Iris pigment epithelial cell (primary cell): ENCODE measurements at places on chromosomes 2 and 18.
A peak's percentile ranks its signal among the peaks of the same experiment; 100 is the strongest.

DNA sequence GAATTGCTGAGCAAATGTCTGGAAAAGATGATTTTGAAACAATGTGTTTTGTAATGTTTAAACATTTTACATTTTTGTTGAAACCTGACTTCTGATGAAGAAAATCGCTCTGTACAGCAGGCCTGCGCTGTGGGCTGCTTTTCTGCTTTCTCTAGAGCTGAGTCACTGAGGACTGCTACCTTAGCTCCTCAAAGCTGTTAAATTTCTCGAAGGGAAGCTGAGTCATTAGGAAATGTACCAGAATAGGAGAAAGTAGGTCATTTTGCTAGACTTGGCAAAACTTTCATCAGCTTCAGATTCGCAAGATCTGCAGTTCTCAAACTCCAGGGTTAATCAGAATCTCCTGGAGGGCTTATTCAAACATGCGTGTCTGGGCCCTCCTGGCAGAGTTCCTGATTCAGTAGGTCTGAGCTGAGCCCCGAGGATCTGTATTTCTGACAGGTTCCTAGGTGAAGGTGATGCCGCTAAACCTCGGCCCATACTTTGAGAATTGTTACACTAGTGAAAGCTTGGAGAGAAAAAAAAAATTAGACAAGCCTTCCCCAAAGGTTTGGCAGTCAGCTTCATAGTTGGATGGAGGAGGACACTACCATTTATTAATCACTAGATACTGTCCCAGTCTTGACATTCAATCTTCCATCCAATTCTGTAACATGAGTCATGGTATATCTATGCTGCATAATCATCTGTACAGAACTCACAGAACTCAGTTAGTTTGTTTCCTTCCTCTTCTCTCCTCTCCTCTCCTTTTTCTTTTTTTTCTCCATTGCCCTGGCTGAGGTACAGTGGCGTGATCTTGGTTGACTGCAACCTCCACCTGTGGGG lies 297.6 kb downstream of the PARD3B start:
- peak; percentile 98 for DNase-seq

DNA sequence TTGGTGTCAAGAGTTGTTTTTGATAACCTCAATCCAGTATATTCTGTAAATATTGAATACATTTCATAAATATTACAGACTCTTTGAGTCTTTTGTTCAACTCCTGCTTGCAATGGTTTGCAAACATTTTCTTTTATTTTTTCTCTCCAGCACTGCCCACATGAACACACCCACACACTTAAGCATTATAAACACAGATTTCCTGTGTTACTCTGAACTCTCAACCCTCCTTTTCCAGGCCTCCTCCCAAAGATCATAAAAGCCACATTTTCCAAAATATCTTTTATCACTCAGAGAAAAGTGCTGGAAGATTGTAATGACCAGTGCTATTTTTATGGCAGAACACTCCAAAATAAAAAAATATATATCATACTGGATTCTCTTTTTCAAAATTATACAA lies 20.5 kb downstream of the ARHGAP25 start:
- DNase-seq, result peak; percentile 46

- DNase-seq, result no peak
Measured at GRCh38 chr2:84799772-84800171, 81.1 kb downstream of the TRABD2A start.

DNA sequence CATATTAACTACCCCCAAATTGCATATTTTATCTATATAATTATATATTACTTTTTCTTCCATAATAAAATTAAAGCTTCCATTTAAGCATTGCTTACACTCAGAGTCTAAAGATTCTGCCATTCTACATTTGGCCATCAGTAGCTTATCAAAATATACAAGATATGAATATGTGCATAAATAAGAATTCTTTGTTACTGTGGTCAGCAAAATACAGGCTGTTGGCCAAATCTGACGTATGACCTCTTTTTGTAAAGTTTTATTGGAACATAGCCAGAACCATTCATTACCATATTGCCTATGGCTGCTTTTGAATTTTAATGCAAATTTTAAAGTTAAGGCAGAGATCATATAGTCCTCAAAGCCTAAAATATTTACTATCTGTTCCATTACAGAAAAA lies 643.9 kb upstream of the VRK2 start:
- peak; percentile 32 for DNase-seq

GRCh38 chr2:236919209-236919608 lies 166.5 kb upstream of the COPS8 start:
- DNase-seq, result peak; percentile 59

- DNase-seq, result no peak
Measured at GRCh38 chr18:5961097-5961827, 65.9 kb upstream of the TMEM200C start.

DNA sequence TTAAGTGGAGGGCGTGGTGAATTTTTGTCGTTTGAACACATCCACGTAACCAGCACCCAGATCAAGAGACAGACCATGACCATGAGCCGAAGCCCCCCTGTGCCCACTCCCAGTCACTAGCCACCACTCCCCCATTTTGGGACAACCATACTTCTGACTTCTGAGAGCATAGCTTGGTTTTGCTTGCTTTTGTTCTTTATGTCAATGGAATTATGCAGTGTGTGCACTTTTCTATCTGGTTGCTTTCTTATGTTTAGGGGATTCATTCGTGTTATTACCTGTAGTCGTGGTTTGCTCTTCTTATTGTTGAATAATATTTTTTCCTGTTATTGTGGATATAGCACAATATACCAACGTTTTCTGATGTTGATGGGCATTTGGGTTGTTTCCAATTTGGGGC lies 141.7 kb downstream of the GLI2 start:
- no peak for DNase-seq

DNA sequence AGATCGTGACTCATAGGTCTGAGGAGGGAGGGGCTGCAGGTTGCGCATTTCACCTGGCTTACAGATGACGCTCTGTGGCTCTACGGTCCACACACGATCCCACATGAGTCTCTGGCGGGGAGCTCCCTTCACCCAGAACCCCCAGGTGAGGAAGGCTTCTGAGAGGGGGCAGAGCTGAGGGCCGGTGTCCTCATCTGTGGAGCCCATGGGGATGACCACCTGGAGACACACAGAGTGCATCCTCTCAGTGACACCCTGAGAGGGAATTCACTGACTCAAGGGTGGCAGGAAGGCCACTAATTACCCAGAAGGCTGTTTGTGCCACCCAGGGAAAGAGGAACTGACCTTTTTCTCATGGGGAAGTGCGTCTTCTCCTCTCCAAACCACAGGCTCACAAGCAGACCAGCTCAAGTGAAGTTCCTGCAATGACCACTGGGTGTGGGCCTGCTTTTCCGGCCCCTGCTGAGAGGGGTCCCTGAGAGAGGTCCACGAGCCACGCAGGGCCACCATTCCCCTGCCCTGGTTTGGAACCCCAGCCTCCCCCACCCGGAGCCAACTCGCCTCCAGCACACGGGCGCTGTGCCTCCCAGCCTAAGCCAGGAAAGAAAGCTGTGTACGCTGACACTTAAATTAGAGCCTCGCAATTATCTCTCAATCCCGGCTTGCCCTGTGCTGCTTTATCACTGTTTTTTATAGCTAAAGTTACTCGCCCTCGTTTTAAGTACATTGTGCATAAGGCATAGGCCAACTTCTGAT lies 114.1 kb downstream of the BCL11A start:
- no peak for DNase-seq

- DNase-seq, result peak; percentile 26
Measured at GRCh38 chr18:6994056-6994770, 123.4 kb downstream of the LAMA1 start.

DNA sequence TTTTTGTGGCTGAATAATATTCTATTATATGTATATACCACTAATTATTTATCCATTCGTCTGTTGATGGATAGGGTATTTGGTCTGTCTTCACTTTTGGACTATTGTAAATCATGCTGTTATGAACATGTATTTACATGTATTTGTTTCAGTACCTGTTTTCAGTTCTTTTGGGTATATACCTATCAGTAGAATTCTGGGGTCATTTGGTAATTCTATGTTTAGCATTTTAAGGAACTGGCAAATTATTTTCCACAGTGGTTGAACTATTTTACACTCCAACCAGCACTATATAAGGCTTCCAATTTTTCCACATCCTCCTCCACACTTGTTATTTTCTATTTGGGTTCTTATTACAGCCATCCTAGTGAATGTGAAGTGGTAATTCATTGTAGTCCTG lies 12.4 kb upstream of the TANK start:
- no peak for DNase-seq

GRCh38 chr2:236633219-236633570 lies 63.6 kb downstream of the ACKR3 start:
- DNase-seq, result no peak

GRCh38 chr2:113178891-113179290 lies 5.1 kb downstream of the PSD4 start:
- DNase-seq, result no peak

- peak; percentile 90 for DNase-seq
Measured at GRCh38 chr2:216372761-216373291, 543 bp upstream of the MARCHF4 start.

DNA sequence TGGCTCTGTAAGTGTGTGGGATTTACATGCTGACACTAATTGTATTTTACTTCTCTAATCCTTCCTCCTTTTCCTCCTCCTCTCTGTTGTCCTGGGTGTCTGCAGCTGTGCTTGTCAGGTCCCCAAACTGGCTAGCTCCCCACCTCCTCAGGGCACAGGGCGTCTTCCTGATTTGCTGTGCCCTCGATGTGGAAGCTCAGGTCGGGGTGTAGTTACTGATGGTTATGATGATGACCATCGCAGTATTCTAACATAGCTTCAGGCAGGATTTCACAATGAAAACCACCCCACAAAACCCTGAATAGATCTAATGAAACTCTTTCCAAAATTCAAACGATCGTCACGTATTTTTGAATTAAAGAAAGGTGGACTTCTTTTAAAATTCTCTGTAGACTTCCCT lies 428.4 kb downstream of the TGIF1 start:
- DNase-seq, result no peak

DNA sequence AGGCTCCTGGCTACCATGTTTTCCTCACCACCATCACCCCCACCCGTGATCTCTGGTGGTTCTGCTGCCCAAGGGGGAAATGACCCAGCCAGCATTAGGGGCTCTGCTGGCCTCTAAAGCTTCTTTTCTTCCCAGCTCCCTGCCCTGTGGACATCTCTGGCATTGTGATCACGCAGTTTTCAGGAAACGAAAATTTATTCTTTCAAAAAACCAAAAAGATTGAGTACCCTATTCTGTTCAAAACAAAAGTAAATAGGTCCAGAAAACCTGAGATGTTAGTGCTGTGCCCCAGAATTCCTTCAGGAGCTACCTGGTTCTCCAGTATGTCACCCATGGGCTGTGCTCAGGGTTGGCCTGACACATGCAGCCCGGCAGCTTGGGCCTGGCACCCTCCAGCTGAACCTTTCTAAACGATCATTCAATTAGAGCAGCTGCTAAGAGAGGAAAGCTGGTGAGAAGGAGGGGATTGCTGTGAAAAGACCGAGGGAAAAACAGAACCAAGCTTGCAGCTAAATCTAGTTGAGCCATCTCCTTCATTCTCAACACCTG lies 157.5 kb downstream of the MGAT5 start:
- DNase-seq, result no peak

- no peak for DNase-seq
Measured at GRCh38 chr2:179562330-179562885, 297.8 kb upstream of the SESTD1 start.

DNA sequence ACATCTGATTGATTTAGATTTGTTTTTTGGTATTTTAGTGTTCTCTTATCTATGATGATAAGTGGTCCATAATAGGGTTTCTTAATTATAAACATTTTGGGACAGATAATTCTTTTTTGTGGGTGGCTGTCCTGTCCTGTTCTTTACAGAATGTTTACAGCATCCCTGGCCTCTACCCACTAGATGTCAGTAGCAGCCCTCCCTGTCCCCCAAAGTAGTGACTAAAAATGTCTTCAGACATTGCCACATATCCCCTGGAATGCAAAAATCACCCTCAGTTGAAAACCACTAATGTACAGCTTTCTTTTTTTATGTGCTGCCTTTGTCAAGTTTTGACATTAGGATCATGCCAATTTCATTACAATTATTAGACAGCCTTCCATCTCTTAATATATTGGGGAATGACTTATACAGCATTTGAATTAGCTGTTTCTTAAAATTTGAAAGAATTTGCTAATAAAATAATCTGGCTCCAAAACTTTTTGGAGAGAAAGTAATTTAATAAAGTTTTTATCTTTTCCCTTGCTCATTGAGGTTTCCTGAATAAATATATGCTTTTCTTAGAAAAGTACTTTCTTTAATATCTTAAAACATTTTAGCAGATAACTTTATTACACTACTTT lies 19.5 kb downstream of the WIPF1 start:
- DNase-seq, result peak; percentile 79

GRCh38 chr18:42271647-42272414 lies 316.8 kb downstream of the PIK3C3 start:
- no peak for DNase-seq

DNA sequence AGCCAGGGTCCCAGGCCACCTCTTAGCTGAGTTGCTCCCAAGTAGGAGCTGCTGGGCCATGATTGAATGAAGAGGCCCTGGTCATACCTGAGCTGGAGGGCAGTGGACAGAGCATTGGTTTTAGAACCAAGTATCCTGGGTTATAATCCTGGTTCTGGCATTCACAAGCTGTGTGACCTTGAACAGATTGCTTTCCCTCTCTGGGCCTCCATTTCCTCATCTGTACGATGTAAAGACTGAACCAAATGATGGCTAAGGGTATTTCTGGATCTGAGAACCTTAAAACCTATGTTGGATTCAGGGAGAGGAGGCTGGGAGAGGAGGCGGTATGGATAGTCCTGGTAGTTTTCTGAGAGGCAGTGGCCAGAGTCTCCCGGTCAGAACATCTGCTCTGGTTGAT lies 31.0 kb downstream of the KCNK3 start:
- no peak for DNase-seq

- peak; percentile 18 for DNase-seq
Measured at GRCh38 chr2:40004336-40004735, 225.3 kb upstream of the THUMPD2 start.

DNA sequence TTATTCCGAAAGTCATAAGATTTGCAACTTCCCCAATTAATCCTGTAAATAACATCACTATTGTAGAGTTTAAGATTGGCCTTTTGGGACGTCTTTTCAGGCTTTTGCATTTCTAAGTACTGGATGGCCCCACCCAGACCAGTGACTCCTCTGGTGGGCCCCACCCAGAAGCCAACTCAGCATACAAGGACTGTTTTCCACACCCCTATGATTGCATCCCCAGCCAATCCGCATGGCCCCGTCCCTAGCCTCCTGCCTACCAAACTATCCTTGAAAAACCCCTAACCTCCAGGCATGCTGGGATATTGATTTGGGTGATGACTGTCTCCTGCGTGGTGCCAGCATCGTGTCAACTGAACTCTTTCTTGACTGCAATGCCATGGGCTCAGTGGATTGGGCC lies 24.5 kb upstream of the TGIF1 start:
- no peak for DNase-seq

GRCh38 chr2:72146347-72147302 lies 1.0 kb downstream of the CYP26B1 start:
- DNase-seq, result no peak

- no peak for DNase-seq
Measured at GRCh38 chr18:6574631-6575030, 154.9 kb upstream of the ARHGAP28 start.
